ENCODE measurements at places on chromosomes 1 and 21. TPM values are rescaled to one million over a fixed set of nuclear protein-coding genes. Genes with fewer than 3 reads are reported as not detected.

ILDR2 gene
- polyA plus RNA-seq = 0.12 TPM

C1orf115 gene
- polyA plus RNA-seq = 3.8 TPM

IER5 gene
- 47.5 TPM for polyA plus RNA-seq

NPPB gene
- 0.37 TPM for polyA plus RNA-seq

KIF14 gene
- polyA plus RNA-seq = 0.01 TPM

DNA sequence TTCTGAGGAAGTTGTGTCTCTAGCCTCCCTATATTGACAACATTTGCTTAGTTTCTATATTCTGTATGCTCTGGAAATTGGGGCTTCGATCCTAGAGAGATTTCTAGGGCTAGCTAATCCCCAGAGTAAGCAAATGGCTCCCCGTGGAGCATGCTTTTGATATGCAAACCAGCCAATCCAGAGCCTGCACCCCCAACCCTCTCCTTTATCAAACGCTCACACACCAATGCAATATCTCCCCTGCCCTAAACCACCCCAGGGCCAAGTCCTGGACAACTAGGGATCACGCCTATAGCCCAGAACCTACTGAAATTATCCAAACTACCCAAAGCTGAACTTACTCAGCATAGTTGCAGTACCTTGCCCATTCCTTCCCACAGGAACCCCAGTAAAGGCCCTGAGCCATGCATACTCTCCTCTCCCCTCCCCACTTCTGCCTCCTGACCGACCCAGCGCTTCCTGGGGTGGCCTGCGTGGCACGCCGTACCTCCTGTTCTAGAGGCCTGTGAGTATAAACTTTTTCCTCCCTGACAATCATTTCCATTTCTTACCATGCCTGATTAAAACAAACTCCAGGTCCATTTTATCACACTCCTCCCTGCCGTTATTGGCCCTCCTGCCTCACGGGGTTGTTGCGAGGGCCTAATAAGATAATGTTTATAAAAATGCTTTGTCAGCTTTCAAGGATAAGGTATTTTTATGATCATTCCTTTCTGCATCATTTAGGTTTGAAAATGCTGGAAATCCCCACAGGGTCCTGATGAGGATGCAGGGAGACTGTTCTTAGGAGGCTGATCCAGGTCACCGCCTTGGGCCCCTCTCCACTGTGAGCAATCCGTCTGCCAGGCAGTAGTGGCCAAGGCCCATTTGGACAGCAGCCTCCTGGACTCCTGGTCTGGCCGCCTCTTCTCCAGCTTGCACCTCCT, 102.7 kb downstream of the TENT5C start:
- DNase-seq = no peak

DNA sequence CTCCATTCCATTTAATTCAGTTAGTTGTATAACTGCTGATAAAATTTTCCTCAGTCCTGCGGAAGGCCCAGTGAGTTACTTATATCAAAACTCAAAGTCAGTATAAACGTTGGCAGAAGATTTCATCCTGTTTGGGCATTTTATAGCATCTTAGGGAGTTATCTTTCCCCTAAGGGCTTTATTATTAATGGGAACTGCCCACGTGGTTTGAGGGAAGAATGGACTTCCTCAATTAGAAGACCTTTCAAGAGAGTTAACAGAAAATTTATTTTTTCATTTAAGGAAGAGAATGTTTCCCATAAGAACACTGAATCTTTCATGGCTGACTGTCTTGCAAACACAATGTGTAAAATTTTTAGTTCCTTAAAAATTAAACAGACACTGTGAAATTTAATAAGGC, 400.1 kb downstream of the NEGR1 start:
- DNase-seq = no peak

- DNase-seq = no peak
Measured at GRCh38 chr1:235908742-235909520, 42.2 kb upstream of the LYST start.

DNA sequence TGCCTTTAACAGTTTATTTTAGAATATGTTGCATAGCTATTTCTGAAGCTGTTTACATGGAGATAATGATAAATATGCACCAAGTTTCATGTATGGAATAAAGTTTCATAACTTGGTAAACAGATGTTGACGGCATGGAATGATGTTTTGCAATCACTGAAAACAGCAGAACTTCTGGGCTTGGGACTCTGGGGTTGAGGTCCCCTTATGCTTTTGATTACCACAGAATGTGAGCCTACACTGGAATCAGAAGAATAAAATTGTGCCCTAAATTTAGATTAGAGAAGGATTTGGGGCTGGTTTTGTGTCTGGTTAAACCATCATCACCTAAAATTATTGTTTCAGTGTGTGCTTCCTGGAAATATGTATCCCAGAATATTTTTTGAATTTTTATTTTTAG, 11.1 kb downstream of the KRTAP24-1 start:
- DNase-seq = no peak

DNA sequence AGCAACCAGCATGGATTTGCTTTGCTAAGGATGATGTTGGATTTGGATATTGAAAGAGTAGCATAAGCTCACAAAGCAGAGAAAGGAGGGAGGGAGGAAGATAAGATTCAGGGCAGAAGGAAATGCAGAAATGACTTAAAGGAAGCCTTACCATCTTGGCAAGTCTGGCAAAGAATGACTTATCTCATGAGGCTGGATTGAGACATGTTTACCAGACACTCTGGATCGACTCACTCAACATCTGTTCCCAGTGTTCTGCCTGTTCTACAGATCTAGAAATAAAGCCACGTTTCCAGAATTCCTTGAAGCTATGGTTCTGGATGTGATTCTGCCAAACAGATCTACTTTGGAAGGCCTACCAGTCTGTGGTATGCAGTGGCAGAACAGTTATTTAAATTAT, 38.8 kb upstream of the CTBS start:
- no peak for DNase-seq

- no peak for DNase-seq
Measured at GRCh38 chr21:44924606-44925377, 4.1 kb upstream of the ITGB2 start.

- DNase-seq = no peak
Measured at GRCh38 chr1:118223426-118223825, 38.4 kb upstream of the SPAG17 start.

GRCh38 chr1:90220941-90221693, 226.2 kb downstream of the ZNF326 start:
- no peak for DNase-seq

DNA sequence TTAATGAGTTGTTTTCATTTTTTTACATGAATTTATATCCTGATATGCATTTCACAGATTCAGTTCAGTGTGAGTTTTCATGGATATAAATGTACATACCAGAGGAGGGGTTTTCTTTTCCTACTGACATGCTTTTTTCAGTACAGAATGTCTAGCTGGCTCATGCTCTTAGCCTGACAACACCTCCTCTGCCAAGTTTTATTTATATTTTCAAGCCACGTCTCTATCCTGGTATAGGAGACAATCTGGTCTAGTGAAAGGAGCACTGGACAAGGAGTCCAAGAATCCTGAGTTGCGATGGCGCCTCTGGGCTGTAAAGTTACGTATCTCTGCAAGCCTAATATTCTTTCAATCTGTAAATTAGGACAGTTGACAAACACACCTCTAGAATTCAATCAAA, 4.9 kb downstream of the DAB1 start:
- DNase-seq = no peak

DNA sequence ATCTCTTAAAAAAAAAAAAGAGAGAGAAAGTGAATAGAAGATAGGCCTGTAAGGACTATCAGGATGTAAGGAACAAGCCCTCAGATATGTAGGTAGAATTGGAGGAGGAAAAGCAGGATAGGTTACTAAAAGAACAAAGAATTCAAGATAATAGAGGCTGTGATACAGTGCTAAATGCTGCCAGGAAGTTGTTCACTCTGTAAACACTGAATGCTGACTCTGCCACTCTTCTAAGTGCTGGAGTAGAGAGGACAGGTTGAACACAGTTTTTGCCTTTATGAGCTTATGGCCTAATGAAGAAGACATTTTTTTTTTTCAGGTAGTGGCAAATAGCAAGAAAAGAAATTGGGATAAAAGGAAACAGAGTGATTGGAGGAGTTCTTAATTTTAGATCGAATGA, 90.6 kb upstream of the ZNF678 start:
- DNase-seq = no peak

- no peak for DNase-seq
Measured at GRCh38 chr1:233412812-233413211, 85.3 kb downstream of the MAP3K21 start.

GRCh38 chr21:26374817-26375216, 198.3 kb downstream of the CYYR1 start:
- no peak for DNase-seq

DNA sequence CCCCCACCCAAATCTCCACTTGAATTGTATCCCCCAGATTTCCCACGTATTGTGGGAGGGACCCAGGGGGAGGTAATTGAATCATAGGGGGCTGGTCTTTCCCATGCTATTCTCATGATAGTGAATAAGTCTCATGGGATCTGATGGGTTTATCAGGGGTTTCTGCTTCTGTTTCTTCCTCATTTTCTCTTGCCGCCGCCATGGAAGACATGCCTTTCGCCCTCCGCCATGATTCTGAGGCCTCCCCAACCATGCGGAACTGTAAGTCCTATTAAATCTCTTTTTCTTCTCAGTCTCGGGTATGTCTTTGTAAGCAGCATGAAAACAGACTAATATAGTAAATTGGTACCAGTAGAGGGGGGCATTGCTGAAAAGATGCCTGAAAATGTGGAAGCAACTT, 33.4 kb upstream of the ZNF496 start:
- DNase-seq = no peak

GRCh38 chr1:89361681-89362080, 2.2 kb upstream of the GBP6 start:
- DNase-seq = no peak

DNA sequence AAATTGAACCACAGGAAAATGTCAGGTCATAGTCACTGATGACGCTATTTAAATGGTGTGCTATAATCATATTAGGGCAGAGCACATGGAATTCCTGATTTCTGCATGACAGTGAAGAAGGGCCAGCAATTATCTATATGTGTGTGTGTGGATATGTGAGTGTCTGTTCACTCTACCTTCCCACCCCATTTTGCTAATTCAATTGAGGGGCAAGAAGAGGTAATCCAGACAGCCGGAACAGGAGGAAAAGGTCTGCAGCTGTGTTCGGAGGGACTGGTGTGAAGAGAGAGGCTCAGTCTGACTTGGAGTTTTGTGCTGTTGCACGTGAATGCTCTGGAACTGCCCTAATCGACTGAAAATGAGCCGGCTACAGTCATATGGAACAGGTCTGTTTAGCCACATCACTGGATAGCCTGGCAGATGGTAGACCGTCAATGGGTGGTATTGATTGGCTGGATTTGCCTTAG, 5.1 kb upstream of the ELAVL4 start:
- DNase-seq = no peak

DNA sequence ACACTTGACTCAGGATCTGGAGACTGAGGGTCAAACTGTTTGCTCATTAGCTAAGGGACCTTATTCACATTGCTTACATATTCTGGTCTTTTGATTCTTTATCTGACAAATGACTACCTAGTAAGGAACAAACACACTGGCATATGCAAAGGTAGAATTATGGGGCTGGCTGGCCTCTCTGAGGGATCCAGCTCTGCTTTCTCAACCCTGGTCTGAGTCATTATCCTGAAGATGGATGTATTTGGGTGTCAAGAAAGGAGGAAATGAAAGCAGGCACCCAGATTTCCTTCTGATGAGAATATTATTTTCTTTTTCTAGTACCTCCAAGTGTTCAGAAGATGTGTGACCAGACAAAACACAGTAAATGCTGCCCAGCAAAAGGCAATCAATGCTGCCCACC, 6.0 kb downstream of the SMCP start:
- DNase-seq = no peak

DNA sequence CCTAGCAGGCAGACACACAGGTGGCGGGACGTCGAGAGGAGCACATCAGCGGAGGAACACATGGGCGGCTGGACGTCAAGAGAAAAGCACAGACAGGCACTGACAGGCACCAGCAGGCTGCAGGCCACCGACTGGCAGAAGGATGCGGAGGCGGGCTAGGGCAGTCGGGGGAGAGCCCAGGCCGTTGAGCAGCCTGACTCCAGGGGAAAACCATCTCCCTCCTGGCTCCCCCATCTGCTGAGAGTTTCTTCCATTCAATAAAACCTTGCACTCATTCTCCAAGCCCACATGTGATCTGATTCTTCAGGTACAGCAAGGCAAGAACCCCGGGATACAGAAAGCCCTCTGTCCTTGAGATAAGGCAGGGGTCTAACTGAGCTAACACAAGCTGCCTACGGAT, 25.5 kb downstream of the B3GALT5 start:
- DNase-seq = no peak

DNA sequence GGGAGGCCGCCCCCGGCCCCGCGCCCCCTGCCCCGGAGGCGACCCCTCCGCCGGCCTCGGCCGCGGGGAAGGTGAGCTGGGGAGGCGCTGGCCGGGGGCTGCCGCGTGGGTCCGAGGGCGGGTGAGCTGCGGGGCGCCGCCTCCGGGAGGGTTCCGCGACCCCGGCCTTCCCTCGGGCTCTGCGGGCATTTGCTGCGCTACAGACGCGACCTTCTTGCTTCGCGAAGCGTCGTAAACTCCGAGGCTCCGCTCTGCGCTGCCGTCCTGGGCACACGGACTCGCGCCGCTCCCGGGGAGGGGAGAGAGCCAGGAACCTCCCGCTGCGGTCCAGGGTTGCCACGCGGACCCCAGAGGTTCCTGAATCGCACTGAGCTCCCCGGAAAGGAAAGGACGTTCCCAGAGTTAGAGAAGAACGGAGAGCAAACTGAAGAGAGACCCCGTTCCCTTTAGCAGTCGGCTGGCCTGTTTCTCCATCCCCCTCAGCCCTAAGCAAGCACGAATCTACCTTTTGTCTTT, 345 bp downstream of the SLX9 start:
- DNase-seq = no peak

- DNase-seq = no peak
Measured at GRCh38 chr1:198633675-198634121, 5.1 kb upstream of the PTPRC start.

DNA sequence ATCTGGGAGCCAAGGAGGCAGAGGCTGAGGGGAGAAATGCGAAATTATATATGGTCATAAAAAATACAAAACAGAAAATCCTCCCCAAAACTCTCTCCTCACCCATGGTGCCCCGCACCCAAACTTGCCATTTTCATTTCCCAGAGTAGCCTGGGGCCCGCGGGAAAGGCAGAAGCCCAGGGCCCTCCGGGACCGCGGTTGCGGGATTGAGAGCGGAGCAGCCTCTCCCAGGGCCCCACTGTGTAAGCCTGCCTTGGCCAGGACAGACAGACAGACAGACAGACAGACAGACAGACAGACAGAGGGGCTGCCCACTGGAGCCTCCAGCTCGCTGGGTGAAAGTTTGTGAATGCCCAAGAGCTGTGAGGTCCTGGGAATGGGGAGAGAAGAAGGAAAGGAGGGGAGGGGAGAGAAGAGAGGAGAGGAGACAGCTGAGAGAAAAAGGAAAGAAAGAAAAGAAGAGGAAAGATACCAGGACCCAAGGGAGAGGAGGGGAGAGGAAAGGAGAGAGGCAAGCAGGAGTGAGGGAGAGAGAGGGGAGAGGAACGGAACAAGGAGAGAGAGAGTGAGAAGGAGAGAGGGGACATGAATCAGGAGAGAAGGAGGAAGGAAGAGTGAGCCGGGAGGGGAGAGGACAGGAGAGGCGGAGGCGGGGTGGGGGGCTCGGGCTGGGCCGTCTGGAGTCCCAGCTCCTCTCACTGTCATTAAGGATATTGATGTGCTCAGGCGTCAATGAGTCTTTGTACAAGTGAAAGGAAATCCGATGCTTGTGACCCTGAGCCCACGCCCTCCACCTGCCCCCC, 69.3 kb upstream of the CASZ1 start:
- DNase-seq = no peak

All from psoas muscle (tissue), 8 donors.